ENCODE measurements at places on chromosomes 1 and 21.

- DNase-seq, result no peak
These were observed 19.5 kb upstream of the SRP9 start for GRCh38 chr1:225757927-225758656.

GRCh38 chr1:3250624-3251023 is 181.6 kb downstream of the PRDM16 start:
- no peak for DNase-seq

DNA sequence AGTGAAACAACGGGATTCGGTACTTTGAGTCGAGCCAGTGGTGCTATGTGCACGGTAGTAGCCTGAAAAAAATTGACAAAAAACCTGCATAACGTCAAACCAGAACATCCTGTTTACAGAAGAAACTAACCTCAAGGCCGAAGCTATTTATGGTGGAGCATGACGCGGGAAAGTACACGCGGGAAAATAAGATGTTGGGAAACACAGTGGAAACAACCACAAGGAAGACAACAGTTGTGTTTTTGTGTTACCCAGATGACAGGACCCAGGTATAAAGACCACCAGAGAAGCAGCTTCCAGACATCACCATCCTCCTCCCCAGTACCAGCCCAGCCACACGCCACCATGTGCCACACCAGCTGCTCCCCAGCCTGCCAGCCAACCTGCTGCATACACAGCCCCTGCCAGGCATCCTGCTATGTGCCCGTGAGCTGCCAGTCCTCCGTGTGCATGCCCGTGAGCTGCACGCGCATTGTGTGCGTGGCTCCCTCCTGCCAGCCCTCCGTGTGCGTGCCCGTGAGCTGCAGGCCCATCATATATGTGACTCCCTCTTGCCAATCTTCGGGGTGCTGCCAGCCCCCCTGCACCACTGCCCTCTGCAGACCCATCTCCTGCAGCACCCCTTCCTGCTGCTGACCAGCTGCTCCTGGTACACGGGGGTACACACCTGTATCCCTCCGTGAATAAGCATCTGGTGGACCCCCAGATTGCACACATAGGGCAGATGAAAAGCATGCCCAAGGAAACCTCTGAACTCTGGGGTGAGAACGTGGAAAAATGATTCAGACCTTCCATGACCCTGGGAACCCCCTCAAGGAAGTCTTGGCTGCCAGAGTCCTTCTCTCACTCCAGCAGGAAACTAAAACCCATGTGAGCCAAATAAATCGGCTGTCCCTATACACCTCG is at the start of gene KRTAP12-3:
TSS of gene KRTAP12-3 (plus strand) at position 298 of the 906 bp plus-strand sequence. CDS start at position 346, 48 bp downstream.
- no peak for DNase-seq

DNA sequence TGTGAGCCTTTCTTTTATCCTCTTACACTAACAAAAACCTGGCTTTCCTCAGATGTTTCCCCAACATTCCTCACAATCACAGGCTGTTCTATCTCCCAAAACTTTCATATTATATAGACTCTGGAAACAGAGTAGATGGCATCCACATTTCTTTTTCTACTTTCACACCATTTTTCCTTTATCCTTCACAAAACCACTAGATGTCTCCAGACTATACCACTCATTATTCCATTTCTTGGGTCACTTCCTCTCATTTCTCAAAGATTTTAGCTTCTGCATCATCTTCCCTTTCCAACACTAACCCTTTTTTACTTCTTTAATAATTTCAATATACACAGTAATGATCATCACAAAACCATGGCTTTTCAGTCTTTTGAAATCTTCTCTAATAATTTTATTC is 286.0 kb upstream of the DEPDC1 start:
- no peak for DNase-seq

DNA sequence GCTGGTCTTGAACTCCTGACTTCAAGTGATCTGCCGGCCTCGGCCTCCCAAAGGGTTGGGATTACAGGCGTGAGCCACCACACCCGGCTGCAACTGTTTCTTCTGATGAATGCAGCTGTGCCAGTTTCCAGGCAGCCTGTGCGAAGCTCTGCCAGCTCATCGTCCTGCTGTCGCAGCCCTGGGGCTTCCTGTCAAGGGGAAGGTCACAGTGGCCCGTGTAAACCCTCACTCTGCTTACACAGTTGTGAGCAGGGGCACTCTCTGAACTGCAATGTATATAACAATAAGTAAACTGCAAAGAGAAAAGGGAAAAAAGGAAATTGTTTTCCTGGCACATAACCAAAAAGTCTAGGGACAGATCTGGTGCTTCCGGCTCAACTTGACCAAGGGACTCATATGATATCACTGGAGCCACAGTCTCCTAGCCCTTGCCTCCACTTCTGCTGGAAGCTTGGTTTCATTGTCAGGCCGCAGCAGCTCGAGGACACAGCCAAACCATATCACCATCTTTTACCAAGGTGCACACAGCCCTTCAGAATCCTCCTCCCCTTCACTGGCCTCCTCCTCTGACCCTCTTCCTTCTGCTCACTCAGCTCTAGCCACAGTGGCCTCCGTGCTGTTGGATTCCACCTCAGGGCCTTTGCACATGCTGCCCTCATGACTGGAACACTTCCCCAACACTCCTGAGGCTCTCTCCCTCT is 22.8 kb upstream of the LBR start:
- DNase-seq, result no peak

GRCh38 chr1:158285756-158286241 is 3.9 kb upstream of the CD1C start:
- no peak for DNase-seq
